ENCODE measurements at places on chromosomes 1 and 21. TPM values are rescaled to one million over a fixed set of nuclear protein-coding genes. Genes with fewer than 3 reads are reported as not detected.

DNA sequence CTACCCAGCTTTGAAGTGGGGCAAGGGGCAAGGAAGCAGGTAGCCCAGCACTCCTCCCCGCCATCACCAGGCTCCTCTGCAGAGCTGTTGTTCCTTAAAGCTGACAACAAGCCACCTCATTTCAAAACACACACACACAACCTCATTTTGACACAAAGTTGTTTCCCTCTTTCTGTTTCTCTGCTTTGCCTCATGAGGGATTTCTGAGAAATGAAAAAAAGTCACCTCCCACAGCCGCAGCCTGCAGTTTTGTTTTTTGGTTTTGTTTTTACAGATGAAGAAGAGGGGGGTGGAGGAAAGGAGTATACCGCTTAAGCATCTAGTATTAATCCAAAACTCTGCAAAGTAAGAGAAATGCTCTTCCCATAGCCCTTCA lies 12.1 kb downstream of the MCL1 start:
- no peak for DNase-seq

The MYOC gene
- 37.2 TPM for total RNA-seq

DNA sequence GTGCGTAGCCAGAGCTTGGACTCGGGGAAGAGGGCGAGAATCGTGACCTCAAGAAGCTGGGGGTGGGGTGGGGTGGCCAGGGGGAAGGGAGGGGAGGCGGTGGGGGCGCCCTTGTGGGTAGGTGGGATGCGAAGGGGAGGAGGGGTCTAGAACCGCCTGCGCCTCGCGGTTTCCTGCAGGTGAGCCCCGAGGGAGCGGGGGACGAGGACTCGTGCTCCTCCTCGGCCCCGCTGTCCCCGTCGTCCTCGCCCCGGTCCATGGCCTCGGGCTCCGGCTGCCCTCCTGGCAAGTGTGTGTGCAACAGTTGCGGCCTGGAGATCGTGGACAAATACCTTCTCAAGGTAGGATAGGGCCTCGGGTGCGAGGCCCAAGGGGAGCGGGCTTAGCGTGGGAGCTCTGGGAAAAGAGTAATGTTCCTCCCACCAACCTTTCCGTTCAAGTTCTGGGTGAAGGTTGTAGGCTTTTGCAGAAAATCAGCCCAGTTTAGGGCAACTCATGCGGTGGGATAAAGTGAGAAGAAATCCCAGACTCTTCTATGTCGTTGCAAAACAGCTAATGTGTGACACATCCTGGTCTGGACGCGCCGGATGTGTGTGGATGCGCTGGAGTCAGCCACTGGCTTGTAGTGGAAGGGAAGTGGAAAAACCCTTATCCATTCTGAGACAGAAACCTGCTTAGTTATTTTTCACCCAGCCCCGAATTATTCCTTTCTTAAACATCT lies 2.9 kb downstream of the LHX8 start:
- no peak for DNase-seq

DNA sequence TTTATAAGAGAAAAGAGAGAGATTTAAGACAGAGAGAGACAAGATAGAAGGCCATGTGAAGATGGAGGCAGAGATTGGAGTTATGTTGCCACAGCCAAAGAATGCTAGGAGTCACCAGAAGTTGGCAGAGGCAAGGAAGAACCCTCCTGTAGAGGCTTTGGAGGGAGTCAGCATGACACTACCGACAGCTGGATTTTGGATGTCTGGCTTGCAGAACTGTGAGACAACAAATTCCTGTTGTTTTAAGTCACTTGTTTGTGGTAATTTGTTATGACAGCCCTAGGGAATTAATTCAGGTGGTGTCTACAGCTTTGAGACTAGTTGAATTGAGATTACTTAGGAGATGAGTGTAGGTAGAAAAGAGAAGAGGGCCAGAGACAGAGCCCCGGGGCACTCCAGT lies 158.5 kb downstream of the DNM3 start:
- DNase-seq = no peak

DNA sequence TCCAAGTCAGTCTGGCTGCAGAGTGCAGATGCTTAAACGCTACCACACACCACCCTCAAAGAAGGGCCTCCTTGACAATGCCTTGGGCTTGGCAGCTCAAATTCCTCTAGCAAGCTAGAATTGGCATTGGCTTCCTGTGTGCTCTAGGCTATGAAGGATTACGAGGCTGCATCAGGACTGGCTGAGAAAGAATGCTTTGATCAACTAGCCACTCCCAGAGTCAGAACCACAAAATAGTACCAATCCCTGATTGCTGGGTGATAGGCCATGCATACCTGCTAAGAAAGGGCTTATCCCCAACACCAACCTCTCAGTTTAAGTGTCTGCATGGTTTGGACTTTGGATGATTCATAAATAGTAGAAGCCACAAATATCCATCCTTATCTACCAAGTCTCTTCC lies 504.9 kb downstream of the OMA1 start:
- DNase-seq = no peak

DNA sequence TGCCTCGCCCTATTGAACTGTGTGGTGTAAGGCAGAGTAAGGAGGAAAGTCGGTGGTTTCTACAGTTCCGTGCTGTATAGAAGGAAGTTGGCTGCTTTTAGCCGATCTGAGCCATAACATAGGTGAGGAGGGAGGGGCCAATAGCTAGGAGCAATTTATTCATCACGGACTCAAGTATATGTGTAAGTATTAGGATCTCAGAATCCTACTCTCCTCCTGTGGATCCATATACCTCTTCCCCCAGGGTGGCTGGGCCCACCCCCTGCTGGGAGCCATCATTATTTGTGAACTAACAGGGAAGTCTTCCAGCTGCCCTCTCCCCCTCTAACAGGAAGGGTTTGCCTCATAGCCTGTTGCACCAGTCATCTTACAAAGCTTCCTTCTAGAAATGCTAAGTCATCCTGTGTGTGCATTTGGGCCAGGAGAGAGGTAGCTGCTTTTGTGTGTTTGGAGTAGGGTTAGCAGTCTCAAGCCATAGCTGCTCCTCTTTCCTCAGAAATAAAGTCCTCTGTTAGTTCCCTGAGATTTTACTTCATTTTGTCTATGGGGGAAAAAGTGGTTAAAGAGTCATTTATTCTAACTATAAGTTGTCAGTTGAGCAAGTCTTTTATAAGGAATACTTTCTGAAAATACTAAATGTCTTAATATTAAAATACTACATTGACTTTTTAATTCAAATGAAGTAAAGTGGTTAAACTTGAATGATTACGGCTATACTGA lies 14.9 kb upstream of the CENPS start:
- DNase-seq = no peak

The TINAGL1 gene
- total RNA-seq = 581 TPM

The CCDC27 gene
- total RNA-seq = not detected

The ZBTB8A gene
- 5.6 TPM for total RNA-seq

The CCT3 gene
- 106 TPM for total RNA-seq

- no peak for DNase-seq
Measured at GRCh38 chr1:165551469-165551868, 7.7 kb downstream of the LRRC52 start.

The PRKCZ gene
- total RNA-seq = 0.68 TPM

- DNase-seq = no peak
Measured at GRCh38 chr1:177854951-177855350, 114.9 kb downstream of the SEC16B start.

DNA sequence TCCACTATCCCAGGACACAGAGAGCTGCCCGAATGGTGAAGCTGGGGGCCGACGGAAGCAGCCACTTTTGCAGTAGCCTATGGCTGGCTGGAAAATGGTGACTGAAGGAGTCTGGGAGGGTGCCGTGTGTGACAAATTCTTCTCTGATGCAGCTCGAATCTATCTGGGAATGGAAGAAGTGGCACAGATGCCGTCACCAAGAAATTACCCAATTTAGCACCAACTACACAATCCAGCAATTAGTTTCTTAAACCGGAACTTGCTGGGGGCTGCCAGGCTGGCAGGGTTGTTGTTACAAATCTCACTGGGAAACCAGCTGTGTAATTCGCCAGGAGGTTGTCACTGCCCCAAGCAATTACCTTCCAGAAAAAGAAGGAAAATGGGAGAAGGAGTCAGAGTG lies 18.0 kb downstream of the DLGAP3 start:
- no peak for DNase-seq

GRCh38 chr1:163531345-163531744 lies 209.6 kb downstream of the NUF2 start:
- no peak for DNase-seq

The MX1 gene
- 79.9 TPM for total RNA-seq

The CCDC17 gene
- 4.0 TPM for total RNA-seq

DNA sequence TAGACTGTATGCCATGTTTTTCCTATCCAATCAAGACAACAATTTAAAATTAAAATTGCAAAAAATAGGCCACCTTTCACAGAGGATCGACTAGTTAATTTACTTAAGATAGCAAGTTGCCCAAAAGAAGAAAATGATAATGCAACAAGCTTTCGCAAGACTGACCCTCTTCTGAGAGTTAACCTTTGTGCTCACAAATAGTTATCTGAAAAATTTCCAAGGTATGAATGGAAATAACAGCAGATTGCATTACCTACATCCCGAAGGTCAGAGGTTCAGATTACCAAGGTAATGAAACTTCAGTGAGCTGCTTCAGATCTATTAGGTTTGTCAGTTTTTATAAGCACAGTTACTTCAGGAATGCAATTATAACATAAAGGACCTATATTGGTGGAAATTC lies 298.0 kb downstream of the KCTD3 start:
- DNase-seq = no peak

DNA sequence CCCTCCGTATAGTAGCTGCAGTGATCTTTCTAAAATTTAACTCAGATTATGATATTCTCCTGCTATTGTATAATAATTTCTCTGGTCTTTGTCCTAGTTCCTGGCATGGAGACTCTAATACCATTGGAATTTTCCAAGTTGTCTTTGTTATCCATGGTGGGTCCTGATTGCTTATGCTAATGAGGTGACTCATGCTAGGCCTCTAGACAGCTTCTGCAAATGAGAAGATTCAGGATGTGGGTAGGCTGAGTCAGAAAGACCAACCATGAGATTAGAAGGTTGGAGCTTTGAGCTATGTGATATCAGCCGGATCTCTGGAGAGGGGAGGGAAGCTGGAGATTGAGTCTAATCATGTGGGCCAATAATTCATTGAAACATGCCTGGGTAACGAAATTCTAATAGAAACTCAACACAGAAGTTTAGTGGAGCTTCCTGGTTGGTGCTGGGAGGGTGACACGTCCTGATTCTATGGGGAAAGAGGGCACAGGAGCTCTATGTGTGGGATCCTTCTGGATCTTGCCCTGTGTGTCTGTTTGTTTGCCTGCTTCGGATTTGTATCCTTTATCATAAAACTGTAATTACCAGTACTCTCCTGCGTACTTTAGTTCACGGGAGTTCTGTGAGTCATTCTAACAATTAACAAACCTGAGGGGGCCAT lies 73.2 kb upstream of the CNIH3 start:
- no peak for DNase-seq

DNA sequence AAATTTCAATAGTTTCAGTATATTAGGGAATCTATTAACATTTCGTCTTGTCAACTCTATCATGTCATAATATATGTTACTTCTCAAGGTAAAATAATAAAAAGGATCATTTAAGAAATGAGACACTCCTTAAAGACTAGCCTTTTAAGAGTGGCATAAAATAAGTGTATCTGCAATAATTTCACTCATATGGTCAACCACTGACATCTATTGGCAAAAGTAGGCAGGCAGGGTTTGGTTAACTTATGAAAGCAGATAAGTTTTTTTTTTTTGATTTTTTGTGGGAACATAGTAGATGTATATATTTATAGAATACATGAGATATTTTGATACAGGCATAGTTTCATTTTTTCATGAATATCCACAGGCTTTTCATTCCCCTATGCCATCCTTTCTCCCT lies 5.5 kb upstream of the RGS21 start:
- no peak for DNase-seq

DNA sequence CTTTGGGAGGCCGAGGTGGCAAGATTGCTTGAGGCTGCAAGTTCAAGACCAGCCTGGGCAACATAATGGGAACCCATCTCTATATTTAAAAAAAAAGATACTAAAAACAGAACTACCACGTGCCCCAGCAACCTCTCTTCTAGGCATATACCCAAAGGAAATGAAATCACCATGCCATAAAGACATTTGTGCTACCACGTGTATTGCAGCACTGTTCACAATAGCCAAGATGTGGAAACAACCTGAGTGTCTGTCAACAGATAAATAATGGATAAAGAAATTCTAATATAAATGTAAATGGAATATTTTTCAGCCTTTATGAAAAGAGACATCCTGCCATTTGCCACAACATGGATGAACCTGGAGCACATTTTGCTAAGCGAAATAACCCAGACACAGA lies 128.6 kb downstream of the PCNX2 start:
- no peak for DNase-seq

DNA sequence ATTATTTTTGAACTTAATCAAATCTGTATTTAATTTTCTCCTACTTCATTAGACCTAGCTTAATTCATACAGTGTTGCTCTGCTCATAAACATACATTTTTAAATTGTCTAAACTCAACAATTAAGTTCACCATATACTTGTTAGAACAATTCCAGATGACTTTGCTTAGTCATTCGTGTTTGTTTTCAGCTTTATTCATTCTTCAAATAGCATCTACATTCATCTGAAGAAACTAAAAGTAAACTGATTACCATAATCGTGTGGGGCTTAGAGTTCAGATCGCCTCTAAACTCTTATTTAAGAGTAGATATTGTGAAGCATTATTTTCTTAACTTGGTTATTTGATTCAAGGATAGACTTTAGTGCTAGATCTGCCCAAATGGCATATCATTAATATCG lies 34.4 kb downstream of the KLHL20 start:
- no peak for DNase-seq

GRCh38 chr1:201329286-201329685 lies 46.0 kb downstream of the PKP1 start:
- no peak for DNase-seq

- DNase-seq = no peak
Measured at GRCh38 chr1:51230501-51231078, 5.5 kb upstream of the RNF11 start.

- no peak for DNase-seq
Measured at GRCh38 chr1:182392050-182393028, 749 bp upstream of the GLUL start.

The NHLH1 gene
- not detected for total RNA-seq

- DNase-seq = no peak
Measured at GRCh38 chr1:56099766-56100265, 479.5 kb downstream of the PLPP3 start.

DNA sequence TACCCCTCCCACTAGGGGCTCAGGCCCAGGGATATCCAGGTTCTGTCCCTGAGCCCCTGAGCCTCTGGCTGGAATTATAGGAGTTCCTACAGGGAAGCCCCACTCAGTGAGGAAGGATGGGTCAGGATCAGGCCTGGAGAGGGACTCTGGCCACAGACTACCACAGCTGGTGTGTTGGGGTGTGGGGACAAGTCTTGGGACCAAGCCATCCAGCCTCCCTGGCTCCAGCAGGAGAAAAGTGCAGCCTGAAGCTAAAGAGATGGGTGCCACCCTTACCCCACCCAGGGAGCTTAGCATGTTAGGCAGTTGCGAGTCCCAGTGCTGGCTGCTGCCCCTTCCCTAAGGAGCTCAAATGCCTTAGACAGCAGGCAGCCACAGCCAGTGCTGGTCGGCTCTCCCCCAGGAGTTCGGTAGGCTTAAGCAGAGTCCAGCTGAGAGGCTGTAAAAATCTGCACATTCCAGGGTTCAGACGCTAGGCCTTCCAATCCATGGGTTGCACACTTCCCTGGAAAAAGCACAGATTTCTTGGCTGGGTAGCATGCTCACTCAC lies 96.2 kb upstream of the CYYR1 start:
- no peak for DNase-seq

- no peak for DNase-seq
Measured at GRCh38 chr1:172335377-172335776, 85.1 kb upstream of the C1orf105 start.
